Effector memory CD8-positive, alpha-beta T cell (primary cell): ENCODE measurements at places on chromosomes 7 and 10.
A peak's percentile ranks its signal among the peaks of the same experiment; 100 is the strongest.

DNA sequence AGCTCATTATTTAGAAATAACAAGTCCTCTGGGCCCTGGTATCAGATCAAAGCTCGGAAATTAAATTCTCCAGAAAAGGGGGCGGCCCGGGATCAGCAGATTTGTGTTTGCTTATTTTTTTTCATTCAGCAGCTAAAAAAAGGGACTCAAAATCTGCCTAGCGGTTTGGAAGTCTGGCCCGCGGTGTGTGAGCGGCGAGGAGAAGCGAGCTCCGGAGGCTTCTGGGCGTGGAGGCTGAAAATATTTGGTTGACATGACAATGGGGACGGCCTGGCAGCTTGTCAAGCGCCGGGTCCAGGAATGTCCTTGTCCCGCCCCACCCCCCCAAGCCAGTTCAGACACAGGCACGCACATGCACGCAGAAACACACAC lies 43.4 kb downstream of the FOXL3 start:
- no peak for DNase-seq
- no peak overlapping the region for H3K27ac ChIP-seq
- H3K36me3 ChIP-seq = no peaks in the 10 kb centered on the region
- peaks cover 10% of the 10 kb centered on the region for H3K4me1 ChIP-seq

GRCh38 chr7:15464667-15465121 lies 97.1 kb downstream of the AGMO start:
- DNase-seq = no peak
- no peaks in the 10 kb centered on the region for H3K36me3 ChIP-seq
- no peak overlapping the region for H3K27ac ChIP-seq
- no peak overlapping the region for H3K4me3 ChIP-seq
- H3K4me1 ChIP-seq = no peaks in the 10 kb centered on the region
- H3K27me3 ChIP-seq = no peaks in the 10 kb centered on the region

GRCh38 chr7:33185786-33186185 lies 56.4 kb downstream of the BBS9 start:
- H3K27ac ChIP-seq = no peak overlapping the region
- H3K4me3 ChIP-seq = no peak overlapping the region
- no peak for DNase-seq
- peaks cover 5% of the 10 kb centered on the region for H3K4me1 ChIP-seq
- no peaks in the 10 kb centered on the region for H3K27me3 ChIP-seq

DNA sequence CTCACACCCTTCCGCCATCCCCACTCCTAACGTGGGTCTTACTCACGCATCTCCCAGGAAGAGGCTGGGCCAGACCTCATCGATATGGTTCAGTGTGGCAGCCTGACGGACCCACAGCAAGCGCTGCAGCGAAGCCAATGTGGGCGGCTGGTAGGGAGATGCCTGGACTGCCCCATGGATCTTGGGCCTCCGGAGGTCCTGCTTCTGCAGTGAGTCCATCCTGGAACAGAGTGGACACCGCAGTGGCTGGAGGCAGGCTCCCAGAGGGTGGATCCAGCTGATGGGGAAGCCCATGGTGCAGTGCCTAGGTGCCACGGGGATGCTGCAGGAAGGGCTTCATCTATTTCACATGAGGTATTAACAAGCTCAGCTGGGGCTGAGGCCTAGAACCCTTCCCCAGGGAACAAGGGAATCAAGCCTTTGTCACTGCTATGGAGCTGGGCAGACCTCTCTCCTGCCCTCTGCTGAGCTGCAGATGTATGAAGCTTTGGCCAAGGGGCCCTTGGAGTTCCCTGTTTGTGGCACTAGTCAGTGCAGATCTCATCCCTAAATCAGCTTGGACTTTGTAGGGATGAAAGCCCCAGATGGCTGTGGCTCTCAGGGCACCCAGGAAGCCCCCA lies 13.7 kb upstream of the SAMD8 start:
- peaks cover 6% of the 10 kb centered on the region for H3K36me3 ChIP-seq
- no peak overlapping the region for H3K4me3 ChIP-seq
- DNase-seq = no peak
- no peaks in the 10 kb centered on the region for H3K27me3 ChIP-seq

DNA sequence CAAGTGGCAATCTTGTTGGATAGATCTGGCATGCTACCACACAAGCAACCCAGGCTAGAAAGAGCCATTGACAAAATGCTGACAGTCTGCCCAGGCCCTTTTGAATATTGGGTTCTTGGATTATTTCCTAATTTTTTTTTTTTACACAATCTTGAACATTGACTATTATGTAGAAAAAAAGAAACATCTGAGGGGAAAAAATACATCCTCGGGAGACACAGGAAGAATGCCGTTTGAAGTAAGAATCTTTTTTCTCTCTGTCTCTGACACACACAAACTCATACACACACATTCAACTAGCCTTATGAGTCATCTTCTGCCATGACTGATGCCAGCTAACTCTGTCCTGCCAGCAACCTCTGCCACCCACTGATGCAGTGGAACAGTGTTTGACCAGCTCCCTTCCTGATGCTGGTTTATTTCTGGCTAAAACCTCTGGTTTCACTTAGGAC lies 47.2 kb downstream of the SORBS1 start:
- no peak overlapping the region for H3K4me3 ChIP-seq
- no peaks in the 10 kb centered on the region for H3K36me3 ChIP-seq
- peaks cover 36% of the 10 kb centered on the region for H3K27me3 ChIP-seq
- H3K27ac ChIP-seq = no peak overlapping the region

DNA sequence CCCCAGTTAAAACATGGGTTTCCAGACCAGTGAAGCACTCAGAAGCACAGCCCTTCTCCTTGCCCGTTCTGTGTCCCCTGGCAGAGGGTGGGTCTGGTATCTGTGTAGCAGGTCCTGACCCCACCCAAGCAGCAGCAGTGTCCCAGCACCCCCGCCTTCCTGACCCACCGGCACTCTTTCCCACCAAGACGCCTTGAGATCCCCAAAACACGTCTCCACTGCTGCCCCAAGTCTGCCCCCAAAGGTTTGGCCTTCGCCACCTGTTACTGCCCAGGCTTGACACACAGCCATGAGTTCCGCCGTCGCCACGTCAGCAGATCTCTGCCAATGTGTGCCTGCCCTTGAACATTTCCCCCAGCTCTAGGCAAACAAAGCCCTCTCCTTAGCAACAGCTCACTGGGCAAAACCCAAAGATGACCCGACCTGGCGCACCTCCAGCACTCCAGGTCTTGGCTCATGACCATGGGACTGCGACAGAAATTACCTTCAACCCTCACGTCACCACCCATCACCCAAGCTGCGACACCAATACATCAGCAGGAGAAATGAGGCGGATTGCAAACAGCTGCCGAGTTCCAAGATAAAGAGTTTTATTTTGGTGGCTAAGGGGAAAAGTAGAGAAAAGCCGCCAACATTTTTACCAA lies 75.6 kb downstream of the CTBP2 start:
- no peaks in the 10 kb centered on the region for H3K36me3 ChIP-seq
- H3K27ac ChIP-seq = no peak overlapping the region

- H3K4me3 ChIP-seq = no peak overlapping the region
- no peak for DNase-seq
- H3K27ac ChIP-seq = no peak overlapping the region
- H3K27me3 ChIP-seq = no peaks in the 10 kb centered on the region
- no peaks in the 10 kb centered on the region for H3K36me3 ChIP-seq
Observed at GRCh38 chr10:44557596-44558191, 172.8 kb upstream of the CXCL12 start.

GRCh38 chr10:64037071-64037661 lies 516.0 kb downstream of the REEP3 start:
- H3K4me1 ChIP-seq = peaks cover 9% of the 10 kb centered on the region
- no peak for DNase-seq
- H3K36me3 ChIP-seq = no peaks in the 10 kb centered on the region
- peaks cover 20% of the 10 kb centered on the region for H3K27me3 ChIP-seq
- no peak overlapping the region for H3K27ac ChIP-seq

DNA sequence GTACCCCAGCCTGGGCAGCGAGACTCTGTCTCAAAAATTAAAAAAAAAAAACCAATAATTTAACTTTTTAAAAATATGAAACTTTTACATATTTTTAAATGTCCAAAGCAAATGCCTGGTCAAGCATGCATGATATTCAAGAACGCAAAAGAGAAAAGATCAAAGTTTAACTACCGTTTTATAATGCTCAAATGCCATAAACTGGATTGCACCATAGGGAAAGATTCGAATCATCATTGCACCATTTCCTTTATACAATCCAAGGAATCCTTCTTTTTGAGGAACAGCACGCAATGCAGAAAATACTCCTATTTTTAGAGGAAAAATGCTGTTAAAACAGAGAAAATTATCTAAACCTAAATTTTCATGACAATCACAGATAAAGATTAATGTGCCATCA lies 20.9 kb downstream of the SLC25A16 start:
- H3K27ac ChIP-seq = no peak overlapping the region
- DNase-seq = no peak
- no peak overlapping the region for H3K4me3 ChIP-seq
- H3K36me3 ChIP-seq = peaks cover 40% of the 10 kb centered on the region

DNA sequence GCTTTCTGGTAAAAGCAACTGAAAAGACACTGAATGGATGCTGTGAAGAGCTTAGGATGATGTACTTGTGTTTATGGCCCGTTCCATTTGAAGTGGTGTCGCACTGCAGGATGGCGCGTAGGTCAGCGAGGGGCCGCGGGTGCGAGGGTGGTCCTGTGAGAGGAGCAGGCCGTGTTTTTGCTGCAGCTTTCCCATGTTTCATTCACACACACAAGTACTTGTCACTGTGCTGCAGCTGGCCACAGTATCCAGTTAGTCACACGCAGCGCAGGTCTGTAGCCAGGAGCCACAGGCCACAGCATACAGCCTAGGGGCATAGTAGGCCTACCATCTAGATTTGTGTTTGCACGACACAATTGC lies 23.2 kb downstream of the WIPI2 start:
- H3K4me1 ChIP-seq = peaks cover 4% of the 10 kb centered on the region
- no peak for DNase-seq
- H3K4me3 ChIP-seq = no peak overlapping the region
- H3K36me3 ChIP-seq = peaks cover 78% of the 10 kb centered on the region

- no peaks in the 10 kb centered on the region for H3K36me3 ChIP-seq
- no peak for DNase-seq
- no peak overlapping the region for H3K4me3 ChIP-seq
- no peak overlapping the region for H3K27ac ChIP-seq
Observed at GRCh38 chr7:147245274-147245673, 1128.7 kb downstream of the CNTNAP2 start.

GRCh38 chr10:125174360-125174759 lies 14.0 kb upstream of the CTBP2 start:
- no peaks in the 10 kb centered on the region for H3K36me3 ChIP-seq
- no peak for DNase-seq
- no peak overlapping the region for H3K4me3 ChIP-seq
- no peaks in the 10 kb centered on the region for H3K27me3 ChIP-seq

DNA sequence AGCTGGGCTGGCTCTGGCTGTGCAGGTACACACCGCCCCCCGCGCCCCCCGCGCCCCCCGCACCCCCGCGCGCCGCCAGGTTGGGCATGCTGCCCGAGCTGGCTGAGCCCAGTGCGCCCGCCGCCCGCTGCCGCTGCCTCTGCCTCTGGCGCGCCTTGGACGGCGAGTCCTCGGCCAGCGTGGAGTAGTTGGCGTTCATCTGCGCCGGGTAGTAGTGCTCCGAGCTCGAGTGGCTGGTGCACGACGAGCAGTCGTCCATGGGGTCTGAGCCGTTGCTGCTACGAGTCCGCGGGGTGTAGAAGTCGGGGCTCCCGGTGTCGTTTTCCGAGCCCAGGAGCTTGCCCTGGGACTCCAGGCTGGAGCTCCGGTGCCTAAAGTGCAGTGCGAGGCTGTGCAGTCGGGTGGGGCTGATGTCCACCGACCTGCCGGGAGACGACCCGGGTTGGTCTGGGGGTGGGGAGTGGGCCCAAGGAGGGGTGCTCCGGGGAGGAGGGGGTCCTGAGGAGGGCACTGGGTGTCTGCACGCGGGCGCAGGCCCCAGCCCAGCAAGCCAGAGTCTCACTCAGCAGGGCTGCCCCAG lies 70.4 kb downstream of the PRPF18 start:
- H3K4me3 ChIP-seq = no peak overlapping the region
- H3K27ac ChIP-seq = no peak overlapping the region
- no peaks in the 10 kb centered on the region for H3K4me1 ChIP-seq
- no peaks in the 10 kb centered on the region for H3K36me3 ChIP-seq
- no peaks in the 10 kb centered on the region for H3K27me3 ChIP-seq

- H3K36me3 ChIP-seq = no peaks in the 10 kb centered on the region
- no peak overlapping the region for H3K27ac ChIP-seq
- H3K4me3 ChIP-seq = no peak overlapping the region
- no peak for DNase-seq
- peaks cover 1% of the 10 kb centered on the region for H3K4me1 ChIP-seq
- H3K27me3 ChIP-seq = peaks cover 8% of the 10 kb centered on the region
Observed at GRCh38 chr7:12152196-12152918, 58.7 kb upstream of the TMEM106B start.

- H3K4me1 ChIP-seq = no peaks in the 10 kb centered on the region
- H3K4me3 ChIP-seq = no peak overlapping the region
- H3K27ac ChIP-seq = no peak overlapping the region
- no peaks in the 10 kb centered on the region for H3K27me3 ChIP-seq
- DNase-seq = no peak
Observed at GRCh38 chr7:68733219-68734153, 864.8 kb upstream of the AUTS2 start.

GRCh38 chr7:140229591-140230515 lies 53.1 kb upstream of the KDM7A start:
- H3K4me3 ChIP-seq = peak overlapping the region; percentile 88
- DNase-seq = peak; percentile 60
- peaks cover 29% of the 10 kb centered on the region for H3K36me3 ChIP-seq

DNA sequence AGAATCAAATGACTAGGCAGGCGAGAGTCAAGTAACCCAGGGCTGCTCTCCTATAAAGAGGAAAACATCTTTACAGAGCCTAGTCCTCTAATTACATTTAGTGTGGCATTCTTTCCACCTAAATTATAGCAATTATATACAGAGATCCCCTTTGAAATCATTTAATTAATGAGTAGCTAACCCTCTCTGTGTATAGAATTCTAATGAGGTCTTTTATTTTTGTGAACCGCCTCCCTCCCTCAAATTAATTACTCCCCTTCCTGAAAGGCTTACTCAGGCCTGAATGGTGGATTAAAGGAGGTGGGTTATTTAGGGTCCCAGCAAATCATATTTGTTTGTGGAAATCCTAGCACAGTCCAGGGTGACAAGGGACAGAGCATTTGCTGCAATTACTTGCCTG lies 551.8 kb downstream of the SORCS3 start:
- H3K4me1 ChIP-seq = no peaks in the 10 kb centered on the region
- H3K36me3 ChIP-seq = no peaks in the 10 kb centered on the region
- no peak overlapping the region for H3K27ac ChIP-seq
- H3K27me3 ChIP-seq = no peaks in the 10 kb centered on the region

- H3K27ac ChIP-seq = no peak overlapping the region
- no peak for DNase-seq
- no peaks in the 10 kb centered on the region for H3K4me1 ChIP-seq
- no peak overlapping the region for H3K4me3 ChIP-seq
- no peaks in the 10 kb centered on the region for H3K36me3 ChIP-seq
- peaks cover 23% of the 10 kb centered on the region for H3K27me3 ChIP-seq
Observed at GRCh38 chr10:118511711-118512110, 83.7 kb downstream of the PRLHR start.
